ENCODE measurements at places on chromosomes 16 and 17.
A peak's percentile ranks its signal among the peaks of the same experiment; 100 is the strongest.

- DNase-seq: peak; percentile 54
Observed at GRCh38 chr16:28168991-28169554, 42.7 kb downstream of the XPO6 start.

GRCh38 chr17:65219707-65220106, 82.5 kb downstream of the RGS9 start:
- no peak for DNase-seq

DNA sequence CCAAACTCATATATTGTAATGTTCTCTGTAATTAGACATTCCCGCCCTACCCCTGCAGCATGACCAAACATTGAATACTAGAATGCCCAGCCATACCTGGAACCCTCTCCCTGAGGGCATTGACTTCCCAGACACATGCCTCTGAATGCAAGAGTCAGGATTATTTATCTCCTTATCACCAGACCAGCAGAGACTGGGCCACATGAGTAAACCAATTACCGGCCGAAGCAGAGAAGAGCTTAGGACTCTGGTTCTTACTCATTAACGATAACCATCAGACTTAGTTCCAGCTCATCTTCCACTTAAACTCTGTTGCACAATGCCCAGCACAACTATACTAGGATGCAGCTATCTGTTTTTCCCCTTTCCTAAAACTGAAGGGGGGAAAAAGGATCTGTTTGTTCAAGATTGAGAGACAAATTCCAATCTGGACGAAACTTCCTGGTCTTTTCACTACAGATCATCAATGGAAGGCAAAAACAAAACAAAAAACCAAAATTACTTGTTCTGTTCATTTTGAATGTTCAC, 88.2 kb upstream of the CORO6 start:
- no peak for DNase-seq

DNA sequence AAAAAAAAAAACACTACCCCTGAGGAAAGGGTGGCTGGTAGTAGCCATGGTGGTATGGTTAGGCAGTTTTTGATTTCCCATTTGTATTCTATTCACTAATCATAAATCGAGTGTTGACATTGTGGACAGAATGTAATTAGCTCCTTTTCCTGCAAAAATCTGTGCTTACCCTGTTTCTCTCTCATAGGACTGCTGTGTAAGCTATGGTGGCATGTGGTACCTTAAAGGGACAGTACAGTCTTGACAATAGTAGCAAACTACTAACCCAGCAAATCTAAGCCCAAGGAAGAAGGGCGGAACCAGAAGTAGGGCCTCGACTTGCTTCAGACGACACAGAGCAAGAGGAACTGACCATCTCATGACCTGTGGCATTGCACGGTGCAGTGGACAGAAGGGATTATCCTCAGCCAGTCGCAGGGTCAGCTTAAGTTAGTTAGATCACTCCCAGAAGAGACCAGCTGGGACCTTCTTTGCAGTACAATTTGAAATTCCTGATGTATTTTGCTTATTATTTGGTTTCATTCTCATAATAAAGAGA, 36.3 kb downstream of the POLR3E start:
- no peak for DNase-seq

DNA sequence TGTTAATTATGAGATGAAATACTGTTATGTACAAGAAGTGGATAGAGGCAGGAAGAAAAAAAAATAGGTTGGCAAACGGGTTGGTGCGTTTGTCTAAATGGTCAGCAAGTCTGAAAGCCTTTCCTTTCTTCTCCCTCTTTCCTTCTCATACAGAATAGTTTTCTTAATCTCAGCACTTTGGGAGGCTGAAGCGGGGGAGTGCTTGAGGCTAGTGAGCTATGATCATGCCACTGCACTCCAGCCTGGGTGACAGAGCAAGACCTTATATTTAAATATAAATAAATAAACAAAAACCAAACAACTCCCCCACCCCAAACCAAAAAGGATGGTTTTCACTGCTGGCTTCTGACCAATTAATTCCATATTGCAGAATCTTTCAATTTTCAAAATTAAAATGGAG, 74.7 kb upstream of the CORO6 start:
- no peak for DNase-seq

GRCh38 chr16:18018376-18018775, 318.2 kb downstream of the NPIPA8 start:
- DNase-seq: no peak

DNA sequence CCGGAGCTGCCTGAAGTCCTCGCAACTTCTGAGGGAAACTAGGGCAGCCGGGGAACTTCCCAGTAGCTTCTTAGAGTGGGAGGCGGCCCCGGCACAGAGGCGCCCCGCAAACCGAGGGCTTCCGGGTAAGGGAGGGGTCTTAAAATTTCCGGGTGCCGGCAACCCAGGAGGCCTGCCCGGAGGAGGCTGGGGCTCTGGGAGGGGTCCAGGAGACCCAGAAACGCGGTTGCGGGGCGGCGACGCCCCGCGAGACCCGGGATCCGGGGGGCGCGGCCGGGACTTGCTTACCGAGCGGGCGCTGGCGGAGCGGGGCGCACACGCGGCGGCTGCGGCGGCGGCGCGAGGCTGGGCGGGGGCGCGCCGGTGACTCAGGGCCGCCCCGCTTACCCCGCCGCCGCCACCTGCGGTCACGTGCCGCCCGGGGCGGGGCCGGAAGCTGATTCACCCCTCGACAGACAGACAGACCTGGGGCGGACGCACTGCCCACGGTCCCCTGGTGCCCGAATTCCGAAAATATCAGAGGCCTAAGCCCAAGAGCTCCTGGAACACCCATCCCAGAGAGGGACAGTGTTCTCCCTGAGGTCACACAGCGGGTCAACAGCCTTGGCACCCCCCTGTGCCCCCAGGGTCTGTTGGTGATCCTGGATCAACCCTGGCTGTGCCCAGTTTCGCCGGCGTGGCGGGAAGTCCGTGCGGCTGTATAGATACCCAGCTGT, at the start of gene FAM83G:
TSS of gene FAM83G (minus strand) at position 344 of the 716 bp plus-strand sequence. CDS start 723 bp downstream, outside the sequence.
- peak; percentile 94 for DNase-seq

GRCh38 chr17:17061516-17061915, 19.3 kb downstream of the MPRIP start:
- no peak for DNase-seq

GRCh38 chr16:13093661-13094060, 192.3 kb downstream of the SHISA9 start:
- DNase-seq: no peak

DNA sequence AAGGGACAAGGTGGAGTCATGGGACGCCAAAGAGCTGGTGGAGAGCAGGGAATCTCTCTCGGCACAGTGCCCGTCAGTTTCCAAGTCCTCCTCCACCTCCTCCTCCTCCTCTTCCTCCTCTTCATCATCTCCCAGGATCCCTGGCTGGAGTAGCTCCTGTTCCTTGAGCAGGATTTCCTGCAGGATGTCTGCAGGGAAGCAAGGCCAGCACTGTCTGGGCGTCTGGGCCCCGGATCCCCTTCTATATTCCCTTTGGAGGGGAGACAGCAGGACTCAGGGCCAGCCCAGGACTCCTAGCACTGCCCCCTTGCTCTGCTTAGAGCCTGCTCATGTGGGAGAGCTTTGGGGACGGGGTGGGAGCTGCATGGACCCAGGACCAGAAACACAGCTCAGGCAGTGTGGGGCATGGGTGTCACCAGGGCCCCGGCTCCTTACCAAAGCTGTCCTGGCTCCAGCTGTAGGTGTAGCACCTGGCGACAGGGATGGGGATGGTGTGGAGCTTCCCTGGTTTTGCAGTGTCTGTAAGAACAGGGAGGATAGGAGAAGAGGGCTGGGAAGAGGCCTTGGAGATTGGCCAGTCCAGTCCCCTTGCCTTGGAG, 21.3 kb upstream of the PIK3R6 start:
- DNase-seq: no peak

DNA sequence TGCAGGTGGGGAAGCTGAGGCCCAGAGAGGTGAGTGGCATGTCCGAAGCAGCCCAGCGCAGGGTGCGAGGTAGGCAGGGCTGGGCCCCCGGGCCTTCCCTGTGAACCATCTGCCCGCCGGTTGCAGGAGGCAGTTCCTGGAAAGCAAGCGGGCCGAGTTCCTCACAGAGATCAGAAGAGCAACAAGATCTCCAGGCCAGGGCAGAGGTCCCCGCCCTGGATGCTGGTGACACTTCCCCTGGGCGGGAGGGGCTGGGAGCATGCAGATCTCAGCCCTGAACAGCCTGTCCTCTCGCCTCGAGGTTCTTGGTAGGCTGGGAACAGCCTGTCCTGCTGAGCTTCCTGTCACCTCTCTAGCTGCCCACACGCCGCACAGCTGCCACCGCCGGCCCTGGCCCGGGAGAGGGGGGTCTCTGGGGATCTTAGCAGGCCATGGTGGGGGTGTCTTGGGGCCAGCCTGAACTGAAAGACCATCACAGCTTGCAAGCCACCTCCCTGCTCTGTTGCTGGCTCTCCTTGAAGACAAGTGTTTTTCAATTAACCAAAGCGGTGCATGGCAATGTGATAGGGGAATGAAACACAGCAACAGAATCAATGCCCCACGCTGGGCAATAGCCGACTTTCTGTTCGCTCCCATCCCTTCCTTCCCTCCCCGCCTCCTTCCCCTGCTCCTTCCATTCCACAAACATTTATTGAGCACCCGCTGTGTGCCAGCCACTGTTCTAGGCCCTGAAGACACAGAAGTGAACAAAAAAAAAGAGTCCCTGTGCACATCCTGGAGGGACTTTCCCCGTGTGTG, 31.7 kb downstream of the SOCS1 start:
- peak; percentile 79 for DNase-seq

- DNase-seq: no peak
Observed at GRCh38 chr17:66411520-66411919, 109.1 kb downstream of the PRKCA start.

- DNase-seq: no peak
Observed at GRCh38 chr17:5331506-5331905, 49.4 kb downstream of the RABEP1 start.

GRCh38 chr17:58207451-58207850, 11.6 kb downstream of the MKS1 start:
- no peak for DNase-seq

DNA sequence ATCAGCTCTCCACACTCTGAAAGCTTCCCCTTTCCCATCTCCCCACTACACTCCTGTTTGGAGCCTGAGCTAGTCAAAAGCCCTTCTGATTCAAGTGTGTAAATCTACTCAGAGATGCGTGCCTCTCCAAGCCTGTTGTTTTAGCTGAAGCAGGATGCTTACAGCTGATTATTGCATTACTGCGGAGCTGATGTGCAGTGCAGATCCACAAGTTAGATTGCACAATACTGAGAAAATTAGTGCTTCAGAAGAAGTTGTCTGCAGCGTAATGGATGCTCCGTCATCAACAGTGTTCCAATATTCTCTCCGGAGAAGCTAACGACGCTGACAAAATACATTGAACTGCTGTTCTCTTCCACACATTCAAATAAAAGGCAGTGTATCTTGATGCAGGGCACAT, 44.8 kb upstream of the NLRP1 start:
- no peak for DNase-seq

DNA sequence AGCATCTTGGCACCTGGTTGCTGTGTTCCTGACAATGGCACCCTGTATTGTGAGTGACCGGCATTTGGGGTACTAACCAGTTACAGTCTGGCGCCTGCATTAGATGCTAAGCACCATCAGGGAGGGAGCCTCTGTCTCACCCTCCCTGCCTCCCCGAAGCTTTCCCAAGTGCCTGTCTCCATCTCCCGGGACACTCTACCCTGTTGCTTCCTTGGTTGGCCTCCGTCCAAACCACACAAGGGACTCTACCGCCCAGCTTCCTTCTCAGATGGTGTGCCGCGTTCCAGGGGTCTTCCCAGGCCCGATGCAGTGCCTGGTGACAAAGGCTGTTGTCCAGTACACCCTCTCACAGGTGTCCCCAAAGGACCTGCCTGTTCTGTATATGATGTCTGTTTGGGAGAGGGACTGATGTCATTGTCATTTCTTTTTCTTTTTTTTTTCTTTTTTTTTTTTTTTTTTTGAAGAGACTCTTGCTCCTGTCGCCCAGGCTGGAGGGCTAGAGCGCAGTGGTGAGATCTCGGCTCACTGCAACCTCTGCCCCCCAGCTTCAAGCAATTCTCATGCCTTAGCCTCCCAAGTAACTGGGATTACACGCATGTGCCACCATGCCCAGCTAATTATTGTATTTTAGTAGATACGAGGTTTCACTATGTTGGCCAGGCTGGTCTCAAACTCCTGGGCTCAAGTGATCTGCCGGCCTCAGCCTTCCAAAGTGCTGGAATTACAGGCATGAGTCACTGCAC, 6.7 kb downstream of the SNN start:
- DNase-seq: no peak

- no peak for DNase-seq
Observed at GRCh38 chr17:3575511-3575910, 17.9 kb upstream of the TRPV3 start.

DNA sequence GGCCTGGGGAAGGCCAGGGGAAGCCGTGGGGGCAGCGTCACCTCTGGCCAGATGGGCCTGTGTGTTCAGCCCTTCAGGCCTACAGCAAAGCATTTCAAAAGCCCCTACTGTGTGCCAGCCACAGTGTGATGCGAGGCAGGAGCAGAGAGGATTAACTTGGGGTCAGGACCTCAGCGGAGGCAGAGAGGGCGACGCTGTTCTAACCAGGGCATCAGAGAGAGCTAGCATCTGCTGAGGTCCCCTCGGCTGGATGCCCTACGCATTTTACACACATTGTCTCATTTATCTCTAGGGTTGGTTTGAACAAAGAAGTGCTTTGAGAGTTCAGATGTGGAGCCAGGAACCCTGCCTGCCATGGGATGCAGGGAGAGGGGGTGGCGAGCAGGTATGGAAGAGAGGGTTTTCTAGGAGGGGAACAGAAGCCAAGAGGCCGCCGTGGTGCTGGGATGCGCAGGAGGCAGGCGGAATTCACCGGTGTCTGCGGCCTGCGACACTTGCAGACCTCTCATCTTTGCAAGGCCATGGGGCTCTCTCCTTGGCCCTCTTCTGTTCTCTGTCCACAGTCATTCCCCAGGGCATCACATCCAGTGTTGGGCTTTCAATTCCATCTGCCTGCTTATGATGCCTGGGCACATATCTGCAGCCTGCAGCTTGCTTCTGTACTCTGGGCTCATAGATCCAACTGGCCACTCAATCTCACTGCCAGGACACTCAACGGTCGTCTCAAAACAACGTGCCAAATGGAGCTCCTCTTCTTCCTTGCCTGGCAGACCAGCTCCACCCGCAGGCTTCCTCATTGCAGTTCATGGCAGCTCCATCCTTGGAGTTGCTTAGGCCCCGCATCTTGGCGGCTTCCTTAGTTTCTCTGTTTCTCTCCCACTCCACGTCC, 8.1 kb upstream of the NKD1 start:
- DNase-seq: no peak

- no peak for DNase-seq
Observed at GRCh38 chr16:13402601-13403000, 501.2 kb downstream of the SHISA9 start.
